ENCODE measurements at places on chromosomes 6 and 20.

DNA sequence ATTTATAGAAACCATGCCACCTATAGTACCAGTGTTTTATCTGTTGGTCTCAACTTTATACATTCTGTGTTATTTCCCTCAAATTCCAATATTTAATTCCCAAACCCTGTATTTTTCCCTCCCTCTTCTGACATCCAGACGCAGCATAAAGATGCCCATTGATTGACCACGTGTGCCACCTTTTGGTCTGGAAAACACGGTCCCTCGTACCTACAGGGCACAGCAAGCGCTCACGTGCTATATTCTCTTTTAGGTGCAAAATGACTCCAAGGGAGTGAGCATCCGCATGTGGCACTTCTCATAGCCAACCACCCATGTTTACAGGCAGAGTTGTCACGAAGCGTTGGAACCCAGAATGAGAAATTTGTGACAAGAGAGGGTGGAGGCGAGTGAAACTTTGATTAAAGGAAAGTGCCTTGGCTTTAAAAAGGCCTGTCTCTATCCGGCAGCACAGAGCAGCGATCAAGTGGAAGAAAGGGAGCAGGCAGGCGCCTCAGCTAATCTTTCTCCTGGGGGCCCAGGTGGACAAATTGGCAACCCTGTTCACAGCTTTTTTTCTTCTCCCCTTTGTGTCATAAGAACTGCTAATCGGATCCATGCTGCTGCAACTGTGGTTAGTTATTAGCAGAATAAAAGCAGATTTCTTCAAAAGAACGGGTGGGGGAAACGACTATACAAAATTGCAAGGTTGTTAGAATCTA is 225.9 kb downstream of the TMEM242 start:
- no peak for DNase-seq

- no peak for DNase-seq
These were observed 13.5 kb downstream of the SLC17A5 start for GRCh38 chr6:73640179-73640750.

DNA sequence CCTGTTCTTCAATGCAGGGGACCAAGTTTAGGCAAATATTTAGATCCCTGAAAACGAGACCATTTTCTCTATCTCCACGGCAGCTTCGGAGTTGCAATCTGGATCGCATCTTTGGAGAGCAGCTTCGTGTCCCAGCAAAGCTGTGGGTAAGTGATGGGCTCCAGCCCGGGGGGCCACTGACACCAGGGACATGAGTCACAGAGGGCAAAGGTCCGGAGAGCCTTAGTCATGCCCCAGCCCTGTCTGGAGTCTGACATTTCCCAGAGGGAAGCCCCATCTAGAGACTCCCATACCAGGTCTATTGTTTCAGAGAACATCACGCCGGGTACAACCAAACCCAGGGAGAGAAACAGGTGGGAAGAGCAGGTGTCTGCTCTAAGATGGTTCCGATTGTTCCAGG is 95.9 kb downstream of the NFATC2 start:
- no peak for DNase-seq

DNA sequence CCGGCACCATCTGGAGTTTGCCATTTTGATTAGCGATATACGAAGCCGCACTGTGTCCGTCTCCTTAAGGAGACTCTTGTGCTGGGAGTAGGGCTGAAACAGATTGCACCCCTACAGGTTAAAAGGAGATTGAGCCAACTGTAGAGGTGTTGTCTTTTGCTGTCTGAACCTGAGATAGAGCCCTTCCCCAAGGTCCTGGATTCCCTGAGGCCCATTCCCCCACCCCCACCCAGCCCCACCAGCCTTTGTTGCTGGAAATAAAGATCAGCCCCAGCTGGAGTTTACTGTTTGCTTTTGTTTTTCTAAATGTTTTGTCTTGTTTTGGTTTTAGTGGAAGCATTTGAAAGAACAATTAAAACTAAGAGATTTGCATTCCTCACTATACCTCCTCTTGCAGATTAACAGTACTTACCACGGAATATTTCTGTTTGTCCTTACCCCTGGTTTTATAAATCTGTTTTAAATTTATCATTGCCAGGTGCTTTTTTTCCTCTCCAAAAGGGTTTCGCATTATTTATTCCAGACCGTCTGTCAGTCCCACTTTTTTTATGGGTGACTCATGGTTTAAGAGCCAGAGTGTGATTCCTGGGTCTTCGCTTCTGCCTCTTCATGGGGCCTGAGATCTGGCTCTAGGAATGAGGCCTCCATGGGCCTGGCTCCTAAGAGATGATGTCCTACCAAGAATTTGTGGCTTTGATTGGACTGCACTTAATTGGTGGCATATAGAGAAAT is 169.2 kb downstream of the DTNBP1 start:
- no peak for DNase-seq

DNA sequence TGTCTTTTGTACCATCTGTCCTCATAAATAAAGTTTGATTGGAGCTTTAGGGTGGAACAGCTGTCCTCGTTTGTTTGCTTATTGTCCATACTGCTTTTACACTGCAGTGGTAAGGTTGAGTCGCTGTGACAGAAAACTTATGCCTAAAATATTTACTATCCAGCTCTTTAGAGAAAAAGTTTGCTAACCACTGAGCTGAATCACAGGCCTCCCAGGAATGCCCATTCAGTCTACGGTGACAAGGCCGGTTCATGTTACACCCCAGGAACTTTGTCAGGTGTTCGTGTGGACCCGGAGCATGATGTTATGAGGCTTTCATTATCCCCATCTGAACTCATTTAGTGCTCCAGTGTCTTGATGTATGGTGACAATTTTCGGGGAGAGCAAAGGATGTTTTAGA is 401.1 kb downstream of the SAMD5 start:
- DNase-seq, result no peak

DNA sequence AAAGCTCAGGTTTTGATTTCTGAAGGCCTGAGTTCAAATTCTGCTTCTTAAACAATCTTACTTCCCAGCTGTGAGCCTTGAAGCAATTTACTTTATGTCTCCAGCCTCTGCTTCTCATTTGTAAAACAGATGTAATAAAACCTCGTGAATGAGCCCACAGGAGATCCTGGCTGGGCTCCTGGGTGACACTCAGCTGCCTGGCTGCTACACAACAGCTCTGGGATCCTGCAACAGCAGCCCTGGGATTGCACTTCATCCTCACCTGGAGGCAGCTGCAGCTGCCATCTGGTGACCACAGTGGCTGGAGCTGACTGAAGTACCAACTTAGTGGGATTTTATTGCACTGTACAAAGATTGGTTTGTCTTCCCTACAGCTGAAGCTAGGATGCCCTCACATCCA is 98.6 kb downstream of the NDUFAF5 start:
- no peak for DNase-seq

- no peak for DNase-seq
These were observed 208.5 kb upstream of the SSTR4 start for GRCh38 chr20:22826306-22827230.

All from esophagus squamous epithelium (tissue), 5 donors.